ENCODE measurements at places on chromosomes 11 and 22. TPM values are rescaled to one million over a fixed set of nuclear protein-coding genes. Genes with fewer than 3 reads are reported as not detected.

GRCh38 chr11:78845496-78845895 is 270.8 kb upstream of the NARS2 start:
- DNase-seq: no peak

DNA sequence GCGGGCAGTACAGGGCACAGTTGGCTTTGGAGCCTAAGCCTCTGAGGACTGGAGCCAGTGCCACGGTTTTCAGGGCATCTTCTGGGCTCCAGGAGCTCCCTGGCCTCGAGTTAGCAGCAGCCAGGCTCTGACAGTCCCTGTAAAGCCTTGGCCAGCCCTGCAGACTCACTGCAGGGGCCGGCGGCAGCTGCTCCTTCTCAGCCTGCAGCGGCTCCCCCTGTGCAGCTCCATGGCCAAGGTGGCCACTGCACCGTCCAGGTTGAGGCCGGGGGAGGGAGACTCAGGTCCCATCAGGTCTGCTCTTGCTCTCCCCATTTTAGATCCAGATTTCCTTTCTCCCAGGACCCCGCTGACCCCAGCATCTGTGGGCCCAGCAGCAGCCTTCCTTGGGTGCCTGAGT is 1461.1 kb downstream of the BRD1 start:
- DNase-seq: no peak

GRCh38 chr11:8100605-8101004 is 19.6 kb downstream of the TUB start:
- no peak for DNase-seq

Gene MYBPC3
- total RNA-seq: not detected

Gene MMP8
- total RNA-seq: not detected

Gene BEST1
- 0.12 TPM for total RNA-seq

Gene IL10RA
- total RNA-seq: 0.46 TPM
